NCI-H1417 treated with DMSO at 0.1 percent for 48 hours (cell line): ENCODE measurements at places on chromosomes 1 and 21.

- no peak for DNase-seq
Measured at GRCh38 chr21:40556442-40556968, 290.5 kb downstream of the DSCAM start.

GRCh38 chr1:59997479-59998115 is 71.0 kb upstream of the CYP2J2 start:
- no peak for DNase-seq

- no peak for DNase-seq
Measured at GRCh38 chr1:56799605-56800400, 19.4 kb downstream of the FYB2 start.

DNA sequence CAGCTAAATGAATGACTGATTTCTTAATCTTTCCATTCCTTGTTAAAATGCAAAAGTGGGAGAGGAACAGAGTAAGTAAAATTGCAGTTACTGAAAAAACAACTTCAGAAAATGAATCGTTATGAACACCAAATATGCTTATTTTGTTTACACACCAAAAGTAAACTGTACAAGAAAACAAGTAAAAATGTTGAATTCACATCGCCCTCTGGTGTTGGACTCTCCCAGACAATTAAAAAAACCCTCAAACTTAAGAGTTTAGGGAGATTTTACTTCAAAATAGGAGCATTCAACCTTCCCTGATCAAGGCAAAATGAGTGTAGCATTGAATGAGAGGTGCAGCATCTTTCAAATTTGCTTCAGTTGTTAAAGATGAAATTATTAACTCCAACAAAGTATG is 19.4 kb upstream of the ESRRG start:
- DNase-seq, result no peak

- DNase-seq, result no peak
Measured at GRCh38 chr1:198030682-198031081, 113.5 kb downstream of the LHX9 start.

- peak; percentile 54 for DNase-seq
Measured at GRCh38 chr1:163290025-163290640, 31.6 kb upstream of the NUF2 start.
